ENCODE measurements at places on chromosomes 5 and 9.

DNA sequence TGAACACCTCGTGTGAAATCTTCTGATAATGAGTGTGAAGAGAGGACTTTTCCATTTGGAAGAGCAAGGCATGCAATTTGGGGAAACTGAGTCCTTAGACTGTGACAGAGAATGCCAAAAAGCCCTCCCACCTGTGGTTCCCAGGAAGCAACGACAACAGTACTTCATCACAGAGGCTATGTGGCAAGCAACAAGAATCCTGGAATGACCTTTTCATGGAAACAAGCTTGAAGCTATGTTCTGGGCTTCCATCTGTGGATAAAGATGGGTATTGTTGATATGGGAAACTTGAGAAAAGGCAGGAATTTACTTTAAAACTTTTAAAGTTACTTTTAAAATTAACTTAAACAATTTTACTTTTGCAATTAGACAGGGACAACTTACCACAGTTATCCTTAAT lies 131.2 kb upstream of the ANKH start:
- DNase-seq: no peak

- DNase-seq: no peak
Measured at GRCh38 chr5:131854134-131854533, 57.3 kb upstream of the FNIP1 start.

GRCh38 chr5:109703829-109704228 lies 14.1 kb downstream of the MAN2A1 start:
- peak; percentile 52 for DNase-seq

GRCh38 chr9:70020217-70020616 lies 23.4 kb upstream of the MAMDC2 start:
- no peak for DNase-seq

DNA sequence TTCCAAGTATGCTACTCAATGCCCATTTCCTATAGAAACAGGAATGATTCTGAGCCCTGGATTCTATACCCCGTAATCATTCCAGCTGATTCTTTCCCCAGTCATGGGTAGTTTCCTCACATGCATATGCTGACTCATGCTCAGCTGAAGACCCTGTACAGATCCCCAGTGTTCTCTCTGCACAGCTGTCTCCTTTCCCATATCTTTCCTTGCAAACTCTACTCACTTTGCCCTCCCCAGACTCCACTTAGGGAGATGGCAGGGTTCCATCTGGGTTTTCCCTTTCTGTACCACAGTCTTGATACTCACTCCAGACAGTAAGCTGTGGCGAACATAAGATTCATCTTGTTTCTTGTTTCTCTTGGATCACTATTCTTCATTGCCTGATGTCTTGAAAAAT lies 357.6 kb downstream of the RAB3C start:
- DNase-seq: no peak

DNA sequence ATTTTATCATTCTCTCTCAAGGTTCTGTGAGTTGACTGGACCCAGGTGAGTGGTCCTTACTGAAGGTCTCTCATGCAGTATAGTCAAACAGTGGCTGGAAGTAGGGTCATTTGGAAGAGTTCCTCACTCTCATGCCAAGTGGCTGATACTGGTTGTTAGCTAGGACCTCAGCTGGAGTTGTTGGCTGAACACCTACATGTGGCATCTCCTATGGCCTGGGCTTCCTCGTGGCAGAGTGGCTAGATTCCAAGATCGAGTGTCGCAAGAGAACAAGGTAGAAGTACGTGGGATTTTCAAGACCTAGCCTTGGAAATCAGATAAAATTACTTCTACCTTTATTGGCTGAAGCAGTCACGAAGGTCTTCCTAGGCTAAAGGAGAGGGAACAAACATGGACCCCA lies 7.6 kb downstream of the SLC31A2 start:
- DNase-seq: no peak

- DNase-seq: no peak
Measured at GRCh38 chr9:77533671-77534070, 114.5 kb downstream of the GNA14 start.

DNA sequence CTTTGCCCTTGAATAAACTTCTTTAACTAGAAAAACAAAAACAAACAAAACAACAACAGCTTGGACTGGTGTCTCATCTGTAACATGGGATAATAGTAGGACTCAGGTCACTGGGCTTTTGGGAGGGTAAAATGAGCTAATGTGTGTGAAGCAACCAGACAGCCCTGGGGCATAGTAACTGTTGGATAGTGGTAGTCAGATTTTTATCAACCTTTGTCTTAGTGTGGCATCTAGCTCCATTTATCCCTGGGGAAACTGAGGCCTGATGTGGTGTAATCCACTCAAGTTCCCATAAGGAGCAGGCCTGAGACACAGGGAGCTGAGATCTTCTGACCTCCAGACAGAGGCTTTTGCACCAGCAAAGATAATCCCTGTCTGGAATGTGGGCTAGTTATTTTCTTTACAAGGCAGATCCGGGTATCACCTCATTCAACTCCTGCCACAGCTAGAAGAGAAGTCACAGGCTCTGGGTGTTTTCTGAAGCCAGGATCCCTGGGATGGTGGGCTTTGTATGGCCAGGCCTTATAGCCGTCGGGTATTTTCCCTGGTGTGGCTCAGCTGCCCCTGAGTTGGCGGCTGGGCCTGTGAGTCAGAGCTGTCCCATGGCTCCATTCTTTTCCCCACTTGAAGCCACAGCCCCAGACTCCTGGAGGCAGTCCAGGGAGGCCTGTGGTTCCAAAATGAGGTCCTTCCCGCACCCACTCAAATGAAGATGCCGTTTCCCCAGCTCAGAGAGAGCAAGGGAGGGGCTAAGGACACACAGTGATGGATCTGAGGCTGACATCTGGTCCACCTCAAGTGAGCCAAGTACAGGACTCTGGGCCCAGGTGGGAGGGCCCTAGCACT lies 26.1 kb upstream of the CSF1R start:
- no peak for DNase-seq

DNA sequence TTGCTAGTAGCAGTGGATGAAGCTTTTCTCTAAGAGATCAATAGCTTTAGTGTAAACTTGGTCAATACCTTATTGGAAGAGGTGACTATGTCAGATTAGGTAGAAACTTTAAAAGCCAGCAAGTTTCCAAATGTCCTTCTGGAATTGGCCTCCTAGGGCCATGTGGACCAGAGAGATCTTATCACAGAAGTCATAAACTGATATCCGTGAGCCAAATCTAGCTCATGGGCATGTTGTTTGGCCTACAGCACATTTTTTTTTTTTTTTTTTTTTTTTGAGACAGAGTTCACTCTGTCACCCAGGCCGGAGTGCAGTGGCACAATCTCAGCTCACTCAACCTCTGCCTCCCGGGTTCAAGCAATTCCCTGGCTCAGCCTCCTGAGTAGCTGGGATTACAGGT lies 157.5 kb upstream of the CCDC152 start:
- DNase-seq: no peak

- DNase-seq: no peak
Measured at GRCh38 chr5:95486191-95486590, 68.6 kb downstream of the SKIC3 start.

DNA sequence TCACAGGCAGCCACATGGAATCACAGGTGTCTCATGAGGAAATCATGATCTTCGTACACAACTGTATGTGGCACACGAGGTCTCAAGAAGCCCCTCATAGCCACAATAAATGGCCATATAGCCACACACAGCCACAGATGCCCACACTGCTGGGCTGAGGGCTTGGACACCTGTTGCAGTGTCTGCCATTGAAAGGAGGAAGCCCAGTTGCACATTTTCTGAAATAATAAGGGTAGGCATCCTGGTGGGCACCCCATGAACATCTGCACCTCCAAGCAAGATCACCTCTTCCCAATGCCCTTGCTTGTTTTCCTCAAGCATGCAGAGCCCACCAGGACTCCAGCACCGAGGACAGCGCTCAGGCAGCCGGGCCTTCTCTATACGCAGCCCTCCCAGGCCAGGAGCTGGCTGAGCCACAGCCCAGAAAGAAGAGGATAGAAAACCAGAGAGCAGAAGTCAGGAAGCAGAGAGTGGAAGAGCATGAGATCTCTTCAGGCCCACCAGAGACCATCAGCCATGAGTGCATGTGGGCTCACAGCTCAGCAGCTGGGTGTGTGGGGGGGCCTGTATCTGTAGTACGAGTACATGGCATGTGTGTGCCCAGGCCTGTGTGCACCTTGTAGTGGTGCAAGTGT lies 1.0 kb upstream of the ACSL6 start:
- DNase-seq: peak; percentile 86

- DNase-seq: no peak
Measured at GRCh38 chr5:146426853-146427618, 20.1 kb upstream of the TCERG1 start.

GRCh38 chr9:137315581-137316011 lies 13.5 kb upstream of the NRARP start:
- no peak for DNase-seq

GRCh38 chr5:124704594-124705284 lies 41.7 kb downstream of the ZNF608 start:
- DNase-seq: no peak

DNA sequence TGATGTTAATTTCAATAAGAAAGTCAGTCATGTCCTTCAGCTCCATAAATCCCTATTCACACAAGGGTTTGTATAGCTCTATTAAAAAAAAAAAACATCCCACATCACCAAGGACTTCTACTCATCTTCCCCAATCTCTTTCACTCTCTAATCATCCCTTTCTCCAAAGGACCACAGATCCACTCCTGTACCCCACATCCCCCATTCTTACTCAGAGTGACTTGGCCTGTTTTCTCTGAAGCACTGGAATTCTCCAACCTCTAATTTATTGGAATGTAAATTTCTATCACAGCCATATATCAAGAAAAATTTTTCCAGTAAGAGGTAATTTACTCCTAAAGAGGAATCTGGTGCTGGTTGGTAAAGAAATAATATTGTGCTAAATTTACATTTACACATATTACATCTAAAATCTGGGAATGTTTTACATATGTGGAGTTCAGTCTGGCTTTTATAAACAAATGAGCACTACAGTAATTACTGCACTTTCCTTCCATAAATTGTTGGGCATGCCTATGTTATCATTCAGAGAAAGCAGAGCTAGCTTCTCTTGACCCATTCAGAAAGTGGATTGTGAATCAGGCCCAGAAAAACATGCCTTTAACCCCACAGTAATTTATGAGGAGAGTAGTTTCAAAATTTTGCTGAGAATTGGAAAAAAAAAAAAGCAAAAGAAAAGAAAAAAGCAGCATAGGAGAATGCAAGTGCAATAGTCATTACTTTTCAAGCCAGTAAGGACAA lies 399.5 kb upstream of the TNC start:
- DNase-seq: no peak

GRCh38 chr5:111389390-111390082 lies 122.8 kb downstream of the STARD4 start:
- no peak for DNase-seq

DNA sequence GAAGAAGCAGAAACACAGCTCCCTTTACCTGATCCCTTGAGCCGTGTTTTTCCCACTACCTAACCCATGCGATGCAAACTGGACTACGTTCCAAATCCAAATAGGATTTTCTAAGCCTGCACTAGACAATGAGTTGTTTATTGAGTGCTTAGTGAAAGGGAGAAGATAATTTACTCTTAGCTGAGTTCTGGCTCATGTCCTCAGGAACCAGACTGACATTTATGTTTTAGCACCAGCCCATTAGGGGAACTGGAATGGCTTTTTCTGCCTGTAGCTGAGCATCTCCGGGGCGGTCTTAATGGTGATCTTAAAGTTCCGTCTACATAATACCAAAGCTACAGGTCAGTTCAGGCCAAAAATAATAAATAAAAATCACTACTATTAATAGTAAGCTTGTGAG lies 81.5 kb downstream of the SH3TC2 start:
- no peak for DNase-seq

- no peak for DNase-seq
Measured at GRCh38 chr9:120928015-120928482, 1.5 kb upstream of the TRAF1 start.

GRCh38 chr9:88092797-88093331 lies 45.4 kb downstream of the SPATA31C2 start:
- DNase-seq: no peak

GRCh38 chr5:131272724-131273123 lies 8.9 kb downstream of the CDC42SE2 start:
- DNase-seq: no peak

GRCh38 chr9:69674716-69675438 lies 2.7 kb upstream of the APBA1 start:
- DNase-seq: no peak

GRCh38 chr9:18778846-18779245 lies 254.2 kb downstream of the SAXO1 start:
- DNase-seq: no peak

DNA sequence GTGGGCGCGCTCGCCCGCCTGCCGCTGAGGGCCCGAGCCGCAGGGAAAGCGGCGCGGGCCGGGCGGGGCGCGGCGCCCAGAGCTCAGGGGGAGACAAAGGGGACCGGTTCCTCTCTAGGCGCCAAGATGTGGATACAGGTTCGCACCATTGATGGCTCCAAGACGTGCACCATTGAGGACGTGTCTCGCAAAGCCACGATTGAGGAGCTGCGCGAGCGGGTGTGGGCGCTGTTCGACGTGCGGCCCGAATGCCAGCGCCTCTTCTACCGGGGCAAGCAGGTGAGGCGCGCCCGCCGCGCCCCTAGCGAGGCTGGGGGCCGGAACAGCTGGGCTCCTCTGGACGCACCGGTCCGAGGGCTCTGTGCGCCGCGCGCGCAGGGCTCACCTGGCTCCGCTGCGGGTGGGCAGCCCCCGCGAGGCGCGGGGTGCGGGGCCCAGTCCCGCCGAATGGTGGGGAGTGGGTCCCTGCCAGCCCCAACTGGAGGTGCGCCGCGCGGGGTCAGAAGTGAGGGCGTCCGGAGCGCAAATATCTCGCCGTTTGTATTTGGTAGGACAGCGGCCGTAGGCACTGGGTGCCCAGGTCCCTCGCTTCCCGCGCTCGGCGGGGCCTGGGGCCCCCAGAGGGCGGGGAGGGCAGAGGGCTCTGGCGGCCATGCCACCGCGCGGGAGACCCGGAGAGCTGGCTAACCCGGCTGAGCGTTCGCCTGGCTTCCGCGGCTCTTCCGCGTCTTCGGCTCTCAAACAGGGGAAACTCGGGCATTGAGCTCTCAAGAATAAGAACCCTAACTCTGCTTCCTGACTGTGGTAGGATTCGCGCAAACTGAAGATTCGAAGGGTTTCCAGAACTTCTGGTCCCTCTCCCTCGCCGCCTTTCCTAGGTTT lies 607 bp downstream of the UHRF2 start:
- peak; percentile 55 for DNase-seq

DNA sequence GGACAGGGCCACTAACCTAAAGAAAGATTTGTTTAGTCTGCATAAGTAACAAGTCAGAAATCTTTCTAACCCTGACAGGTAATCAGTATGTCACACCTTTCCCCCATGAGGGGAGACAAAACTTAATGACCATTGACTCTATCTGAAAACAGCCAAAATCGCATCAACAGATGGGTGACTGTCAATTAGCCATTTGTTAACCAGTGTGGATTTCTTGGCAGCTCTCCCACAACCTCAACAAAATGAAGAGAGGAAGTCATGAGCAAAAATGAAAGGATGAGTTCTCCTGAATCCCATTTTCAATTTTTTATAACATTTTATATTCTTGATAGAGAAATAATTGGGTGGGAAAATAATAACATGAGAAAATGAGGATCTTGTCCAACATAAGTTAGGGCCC lies 84.6 kb upstream of the SNX2 start:
- no peak for DNase-seq

Measured in left hindlimb (tissue), 1 donor.